ENCODE measurements at places on chromosomes 2 and 18.

- no peak for DNase-seq
Measured at GRCh38 chr2:120602251-120602650, 133.4 kb upstream of the GLI2 start.

- DNase-seq = no peak
Measured at GRCh38 chr2:159131267-159131913, 155.1 kb downstream of the WDSUB1 start.

DNA sequence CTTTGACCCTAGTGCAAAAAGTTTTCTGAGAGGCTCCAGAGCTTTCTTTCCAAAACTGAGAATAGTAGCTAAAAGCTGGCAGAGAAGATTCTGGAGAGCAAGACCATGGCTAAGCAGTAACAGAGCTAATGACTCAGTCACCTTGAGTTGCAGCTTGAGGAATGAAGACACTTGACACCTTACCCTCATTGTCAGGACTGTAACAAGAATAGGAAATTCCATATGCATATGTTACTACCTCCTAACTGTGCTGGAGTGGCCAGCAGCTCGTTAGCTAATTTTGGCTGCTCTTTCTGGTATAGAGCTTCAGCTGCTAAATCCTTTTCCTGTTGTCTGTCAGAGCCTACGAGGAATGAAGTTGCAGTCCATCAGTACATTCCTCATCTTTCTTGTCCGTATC lies 68.6 kb upstream of the LHCGR start:
- no peak for DNase-seq

GRCh38 chr2:234308813-234309195 lies 188.1 kb downstream of the ARL4C start:
- peak; percentile 42 for DNase-seq

GRCh38 chr2:145186303-145186702 lies 666.4 kb upstream of the ZEB2 start:
- DNase-seq = no peak

- no peak for DNase-seq
Measured at GRCh38 chr18:58466636-58467205, 162.2 kb downstream of the ALPK2 start.

- DNase-seq = no peak
Measured at GRCh38 chr2:174153757-174154680, 94.3 kb downstream of the OLA1 start.

DNA sequence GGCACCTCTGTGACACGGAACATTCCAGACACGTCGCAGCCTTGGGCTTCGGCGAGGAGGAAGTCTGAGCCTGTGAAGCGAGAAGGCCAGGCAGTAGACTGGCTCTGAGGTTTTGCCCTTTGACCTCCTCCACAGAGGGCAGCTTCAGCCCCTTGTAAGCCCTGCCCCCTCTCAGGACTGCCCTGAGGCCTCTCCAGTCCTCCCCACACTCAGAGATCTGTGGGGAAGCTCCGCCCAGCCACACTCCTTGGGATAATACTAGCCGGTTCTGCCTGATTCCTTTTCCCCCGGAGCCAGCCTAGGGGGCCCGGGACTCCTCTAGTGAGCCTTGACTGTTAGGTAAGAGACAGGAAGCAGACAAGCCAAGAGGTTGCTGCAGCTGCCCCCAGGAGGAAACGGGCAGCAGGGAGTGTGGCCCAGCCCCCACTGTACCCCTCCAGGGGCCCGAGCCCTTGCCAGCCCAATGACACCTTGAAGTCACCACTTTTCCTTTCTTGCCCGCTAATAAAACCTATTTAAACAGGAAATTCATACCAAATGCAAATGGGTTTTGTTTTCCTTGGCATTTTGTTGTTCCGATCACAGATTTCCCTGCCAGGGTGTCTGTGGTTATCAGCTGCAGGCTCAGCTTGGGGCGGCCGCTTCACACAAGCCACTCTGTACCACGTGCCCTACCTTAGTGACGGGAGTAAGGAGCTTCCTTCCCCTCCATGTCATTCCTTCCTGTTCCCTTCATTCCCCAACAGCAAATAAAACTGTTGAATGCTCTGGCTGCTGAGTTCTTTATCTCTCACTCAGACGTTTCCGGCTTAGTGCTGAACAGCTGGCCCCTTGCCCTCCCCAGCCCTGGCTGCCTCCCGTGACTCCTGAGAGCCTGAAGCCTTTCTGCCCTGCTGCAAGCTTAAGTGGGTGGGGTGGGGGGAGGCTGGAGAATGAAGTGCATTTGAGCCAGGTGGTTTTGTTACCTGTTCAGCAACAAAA lies 124.7 kb downstream of the CABLES1 start:
- peak; percentile 46 for DNase-seq

DNA sequence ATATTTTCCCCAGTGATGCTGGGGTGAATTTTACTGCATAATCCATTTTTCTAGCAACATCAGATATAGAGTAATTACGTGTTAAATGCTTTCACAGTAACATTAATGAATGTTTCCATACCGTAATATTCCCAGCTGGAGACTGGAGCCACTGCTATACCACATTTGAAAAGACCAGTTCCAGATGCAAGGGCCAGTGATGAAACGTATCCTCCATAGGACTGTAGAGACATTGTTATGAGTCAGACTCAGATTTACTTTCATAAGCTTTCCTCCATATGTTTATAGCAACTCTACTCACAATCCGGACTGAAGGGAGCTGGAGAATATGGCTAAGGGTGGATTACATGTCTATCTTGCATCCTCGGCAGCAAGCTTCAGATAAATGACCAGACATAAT lies 22.7 kb upstream of the GCG start:
- DNase-seq = no peak

DNA sequence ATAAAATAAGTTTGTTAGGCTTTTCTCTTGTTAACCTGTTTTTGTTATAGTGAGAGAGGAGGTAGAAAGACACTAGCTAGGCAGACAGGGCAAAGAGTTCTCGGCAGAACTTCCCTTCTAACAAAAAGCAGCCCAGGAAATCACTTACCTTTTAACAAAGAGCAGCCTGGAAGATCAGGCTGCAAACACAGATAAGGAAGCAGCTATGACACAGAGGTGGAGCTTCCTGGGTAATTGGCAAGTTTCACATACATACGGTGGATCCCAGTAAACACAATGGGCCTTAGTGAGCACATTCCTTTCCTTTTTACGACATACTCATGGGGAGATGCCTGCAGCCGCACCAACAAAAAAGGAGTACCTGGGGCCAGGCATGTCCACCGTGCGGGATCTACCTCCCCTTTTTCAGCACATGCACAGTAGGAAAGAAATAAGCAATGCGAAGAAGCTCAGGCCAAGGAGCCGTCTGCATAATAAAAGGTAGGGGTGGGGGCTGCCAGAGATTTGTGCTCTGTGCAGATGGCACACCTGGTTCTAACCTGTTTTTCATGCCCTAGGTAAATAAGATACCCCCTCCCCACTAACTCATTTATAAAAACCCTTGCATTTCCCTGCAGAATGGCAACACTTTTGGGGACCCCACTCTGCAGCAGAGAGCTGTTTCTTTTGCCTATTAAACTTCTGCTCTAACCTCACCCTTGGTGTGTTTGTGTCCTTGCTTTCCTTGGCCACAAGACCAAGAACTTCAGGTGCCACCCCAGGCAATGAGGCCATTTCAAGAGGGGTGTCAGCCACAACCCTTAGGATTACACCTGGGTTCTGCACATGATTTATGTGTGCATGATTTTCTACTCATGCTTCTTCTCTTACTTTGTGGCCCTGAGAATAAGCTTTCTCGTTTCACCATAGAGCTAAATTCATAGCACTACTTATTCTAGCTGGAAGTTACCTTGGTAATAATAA lies 26.5 kb downstream of the MDH1 start:
- DNase-seq = no peak

DNA sequence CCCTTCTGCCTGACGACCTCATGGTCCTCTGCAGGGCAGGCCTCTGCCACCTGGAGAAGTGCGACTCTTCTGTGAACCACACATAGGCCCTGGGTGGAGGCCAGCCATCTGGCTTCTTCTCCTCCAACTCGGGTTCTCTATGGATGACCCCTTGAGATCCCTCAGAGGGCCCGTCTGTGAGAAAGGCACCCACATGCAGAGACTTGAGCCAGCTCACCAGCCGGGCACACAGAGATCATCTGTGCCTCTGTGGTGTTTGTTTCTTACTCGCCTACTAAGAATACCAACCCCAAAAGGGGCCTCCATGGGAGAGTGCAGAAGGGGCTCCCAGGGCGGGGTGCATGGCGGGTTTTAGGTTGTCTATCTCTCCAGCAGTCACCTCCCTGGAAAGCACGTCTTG lies 176.5 kb upstream of the SALL3 start:
- no peak for DNase-seq

DNA sequence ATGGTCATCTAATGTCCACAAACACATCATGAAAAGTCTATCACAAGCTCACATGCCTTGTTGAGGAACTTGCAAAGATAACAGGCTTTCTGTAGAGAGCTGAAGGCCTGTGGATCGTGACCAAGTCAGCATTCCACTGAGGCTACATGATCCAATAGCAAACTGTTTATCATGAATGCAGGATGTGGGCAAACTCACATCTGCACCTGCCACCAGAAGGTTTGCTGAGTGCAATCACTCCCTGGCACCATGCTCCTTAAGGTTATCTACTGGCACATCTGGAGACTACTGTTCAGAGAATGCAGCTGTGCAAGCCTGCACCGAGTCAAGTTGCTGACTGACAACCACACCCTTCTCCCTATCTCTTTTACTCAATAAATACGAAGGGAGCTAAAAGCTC lies 67.3 kb upstream of the ACAA2 start:
- no peak for DNase-seq

DNA sequence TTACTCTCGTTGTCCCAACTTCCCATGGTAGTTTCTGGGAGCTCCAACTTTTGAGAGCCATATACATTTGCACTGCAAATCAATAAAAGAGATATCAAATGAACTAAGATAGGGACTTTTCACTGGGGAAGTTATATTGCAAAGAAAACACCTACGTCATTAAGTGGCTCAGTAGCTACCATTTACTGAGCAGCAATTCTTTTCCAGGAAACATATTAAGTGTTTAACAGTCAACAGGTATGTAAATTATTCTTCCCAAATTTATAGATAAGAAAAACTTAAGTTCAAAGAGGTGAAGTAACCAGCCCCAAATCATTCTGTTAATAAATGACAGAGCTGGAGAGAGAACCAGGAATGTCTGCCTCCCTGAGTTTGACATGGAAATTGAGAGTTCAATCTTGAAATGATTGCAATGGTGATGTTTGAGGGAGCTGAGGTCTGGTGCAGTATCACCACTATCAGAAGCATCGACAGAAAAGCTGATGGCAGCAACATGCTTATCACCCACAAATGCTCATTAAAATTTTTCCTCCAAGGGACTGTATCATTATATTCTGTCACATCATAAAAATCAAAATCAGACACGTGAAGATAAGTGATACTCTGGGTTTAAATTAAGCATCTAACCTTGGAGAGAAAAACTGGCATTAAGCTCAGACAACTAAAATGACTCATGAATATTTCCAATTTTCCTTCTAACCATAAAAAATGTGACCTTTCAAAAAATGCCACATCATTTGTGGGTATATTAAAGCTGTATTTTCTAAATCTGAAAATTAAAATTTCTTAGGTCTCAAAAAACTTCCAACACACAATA lies 43.4 kb downstream of the GAREM1 start:
- DNase-seq = no peak

GRCh38 chr2:60439219-60439974 lies 114.1 kb downstream of the BCL11A start:
- DNase-seq = peak; percentile 83

- DNase-seq = no peak
Measured at GRCh38 chr2:122357998-122358397, 602.5 kb downstream of the TSN start.

- DNase-seq = peak; percentile 56
Measured at GRCh38 chr2:12456293-12457106, 260.2 kb upstream of the TRIB2 start.

GRCh38 chr2:219428469-219428868 lies 6.2 kb upstream of the SPEG start:
- no peak for DNase-seq

- DNase-seq = no peak
Measured at GRCh38 chr2:62217421-62217820, 21.5 kb downstream of the B3GNT2 start.

DNA sequence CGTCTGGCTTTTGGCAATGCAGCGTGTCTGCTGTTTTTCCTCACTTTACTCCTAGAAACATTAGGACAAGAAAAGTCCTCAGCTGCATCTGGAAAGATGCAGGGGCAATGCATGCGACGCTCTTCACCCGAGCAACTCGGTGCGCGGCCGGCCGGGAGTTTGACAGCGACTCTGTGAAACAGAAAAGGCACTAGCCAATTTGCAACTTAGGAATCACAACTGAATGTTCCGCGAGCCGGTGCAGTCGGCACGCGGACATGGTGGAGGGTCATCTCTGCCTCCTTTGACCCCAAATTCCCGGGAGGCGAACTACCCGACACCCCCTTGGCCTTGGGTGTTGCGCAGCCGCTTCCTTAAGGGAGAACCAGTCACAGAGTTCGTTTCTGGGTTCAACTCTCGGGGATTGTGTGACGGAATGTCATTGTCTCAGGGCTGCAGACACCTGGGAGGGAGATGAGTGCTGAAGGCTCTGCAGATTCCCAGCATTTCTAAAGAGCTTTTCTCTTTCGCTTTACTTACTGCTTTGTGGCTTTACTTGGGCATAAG lies 9.8 kb downstream of the NR4A2 start:
- no peak for DNase-seq

- no peak for DNase-seq
Measured at GRCh38 chr2:42436370-42436769, 57.4 kb downstream of the KCNG3 start.

GRCh38 chr18:36035253-36035652 lies 32.1 kb downstream of the RPRD1A start:
- DNase-seq = no peak

DNA sequence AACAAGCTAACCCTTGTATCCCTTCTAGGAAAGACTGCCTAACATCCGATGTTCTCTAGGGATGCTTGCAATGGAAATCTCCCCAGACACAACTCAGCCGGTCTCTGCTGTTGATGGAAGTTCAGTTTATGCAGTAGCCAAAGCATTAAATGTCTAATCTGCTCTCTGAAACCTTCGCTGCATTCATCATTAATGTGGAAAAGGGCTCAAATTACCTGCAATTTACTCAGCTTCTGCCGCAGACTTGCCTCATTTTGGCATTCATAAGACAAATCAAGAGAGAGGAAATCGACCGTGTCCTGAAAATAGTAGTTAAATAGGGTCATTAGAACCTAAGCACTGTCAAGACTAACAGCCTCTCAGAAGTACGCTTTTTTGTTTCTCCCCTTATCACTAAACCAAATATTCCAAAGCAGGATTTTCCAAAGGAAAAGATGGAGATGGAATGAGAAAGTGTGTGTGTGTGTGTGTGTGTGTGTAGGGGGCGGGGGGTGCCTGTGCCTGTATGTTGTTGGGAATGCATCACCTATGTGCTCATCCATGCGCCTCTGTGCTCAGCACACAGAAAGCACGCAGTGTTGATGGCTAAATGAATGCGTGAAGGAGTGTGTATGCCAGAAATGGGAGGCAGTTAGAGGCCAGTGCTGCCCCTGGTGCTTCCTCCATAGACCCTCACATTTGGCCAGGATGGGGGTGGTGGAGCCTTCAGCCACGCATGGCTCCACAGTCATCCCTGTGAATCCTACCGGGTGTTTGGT lies 7.4 kb downstream of the LCT start:
- DNase-seq = no peak

DNA sequence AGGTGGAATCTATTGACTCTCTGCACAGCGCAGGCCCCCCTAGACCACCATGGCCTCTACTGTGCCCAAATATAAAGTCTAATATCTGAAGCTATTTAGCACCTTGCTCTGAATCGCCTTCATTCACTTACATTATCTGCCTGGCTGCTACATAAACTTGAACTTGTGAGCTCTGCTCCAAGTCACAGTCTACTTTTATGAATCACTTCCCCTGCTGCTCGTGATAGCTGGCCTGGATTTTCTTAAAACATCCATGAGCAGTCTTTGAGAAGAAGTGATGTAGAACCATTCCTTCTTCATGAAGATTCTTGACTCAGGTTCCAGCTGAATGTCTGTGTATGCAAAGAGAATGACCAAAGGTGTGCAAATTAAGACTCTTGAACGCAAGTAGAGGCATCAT lies 359.5 kb downstream of the RND3 start:
- DNase-seq = no peak
